ENCODE measurements at places on chromosomes 13 and 19. TPM values are rescaled to one million over a fixed set of nuclear protein-coding genes. Genes with fewer than 3 reads are reported as not detected.

TNFSF13B gene
- total RNA-seq, result 2.5 TPM

ZNF610 gene
- total RNA-seq, result 2.8 TPM

KLK2 gene
- total RNA-seq, result not detected

- 0 out of 2 replicates have a peak, but pooled peaks cover 6% of the 10 kb centered on the region for H3K36me3 ChIP-seq
- H3K27ac ChIP-seq, result no peak overlapping the region
- H3K4me1 ChIP-seq, result peaks cover 31% of the 10 kb centered on the region
- no peak overlapping the region for H3K4me3 ChIP-seq
- no peaks in the 10 kb centered on the region for H3K27me3 ChIP-seq
These were observed 39.9 kb downstream of the STARD13 start for GRCh38 chr13:33245505-33246158.

DNA sequence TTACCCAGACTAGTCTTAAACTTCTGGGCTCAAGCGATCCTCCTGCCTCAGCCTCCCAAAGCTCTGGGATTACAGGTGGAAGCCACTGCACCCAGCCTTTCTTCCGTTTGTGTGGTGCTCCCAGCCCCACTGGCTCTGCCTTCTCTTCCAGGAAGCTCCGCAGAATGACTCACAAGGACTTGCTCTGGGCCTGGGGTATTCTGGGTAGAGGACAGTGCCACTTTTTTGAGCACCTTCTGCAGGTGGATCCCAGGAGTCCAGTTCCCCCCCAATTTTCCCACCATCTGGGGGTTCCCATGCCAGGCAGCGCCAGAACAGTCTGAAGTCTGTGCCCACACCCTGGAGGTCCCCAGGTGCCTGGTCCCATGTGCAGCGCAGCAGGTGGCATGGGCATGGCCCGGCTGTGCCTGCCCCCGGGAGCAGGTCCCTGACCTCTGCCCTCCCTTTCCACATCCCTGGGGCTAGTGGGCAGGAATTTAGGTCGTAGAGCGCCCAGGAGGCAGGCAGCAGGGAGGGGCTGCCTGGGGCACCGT, 1.6 kb downstream of the REEP6 start:
- peak; percentile 60 for DNase-seq
- no peak overlapping the region for H3K27ac ChIP-seq
- no peak overlapping the region for H3K4me3 ChIP-seq
- no peaks in the 10 kb centered on the region for H3K36me3 ChIP-seq
- H3K27me3 ChIP-seq, result no peaks in the 10 kb centered on the region

Data from GM23248 (cell line).